Stimulated activated CD8-positive, alpha-beta memory T cell treated with anti-CD3 and anti-CD28 coated beads, Interleukin-15, amount 100 ng/mL, for 24 hours (primary cell): ENCODE measurements at places on chromosomes 4 and X.

- DNase-seq, result no peak
Observed at GRCh38 chr4:114659386-114660008, 60.9 kb downstream of the UGT8 start.

GRCh38 chrX:11349661-11350337 lies 56.6 kb downstream of the AMELX start:
- DNase-seq, result no peak

- no peak for DNase-seq
Observed at GRCh38 chr4:168099195-168099594, 6.9 kb downstream of the ANXA10 start.

- DNase-seq, result no peak
Observed at GRCh38 chr4:181083757-181084361, 1159.3 kb upstream of the TENM3 start.

DNA sequence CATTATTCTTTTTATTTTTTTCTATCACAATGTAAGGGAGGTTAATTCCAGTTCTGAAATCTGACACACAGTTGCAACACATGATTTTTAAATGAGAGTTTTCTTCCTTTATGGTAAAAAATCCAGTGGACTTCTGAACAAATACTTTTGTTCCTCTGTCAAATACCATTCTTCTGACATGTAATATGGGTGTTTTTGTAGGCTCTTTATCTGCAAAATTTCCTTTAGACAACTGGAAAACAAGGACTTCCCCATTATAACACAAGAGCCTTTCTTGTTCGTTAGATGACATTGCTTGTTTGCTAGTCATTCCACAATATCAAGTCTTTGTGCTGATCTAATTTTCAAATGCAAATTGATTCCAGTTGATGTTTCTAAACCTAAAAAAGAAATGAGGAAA lies 7.7 kb downstream of the FANCB start:
- DNase-seq, result no peak

DNA sequence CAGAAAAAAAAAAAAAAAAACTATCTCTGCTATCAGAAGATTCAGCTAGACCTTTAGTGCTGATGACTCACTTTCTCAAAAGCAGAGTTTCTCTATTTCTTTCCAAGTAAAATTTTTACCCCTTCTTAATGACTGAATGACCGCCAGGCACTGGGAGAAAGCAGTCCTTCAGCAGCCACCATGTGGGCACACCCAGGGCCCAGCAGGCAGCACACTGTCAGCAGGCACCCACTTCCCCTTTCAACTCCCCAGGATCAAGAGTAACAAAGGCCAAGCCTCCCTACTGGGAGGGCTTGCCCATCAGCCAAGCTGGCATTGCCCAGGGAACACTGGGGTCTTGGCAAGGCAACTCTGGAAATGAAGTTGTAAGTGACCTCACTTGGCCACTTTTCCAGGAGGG lies 201.9 kb upstream of the MAMLD1 start:
- DNase-seq, result no peak

DNA sequence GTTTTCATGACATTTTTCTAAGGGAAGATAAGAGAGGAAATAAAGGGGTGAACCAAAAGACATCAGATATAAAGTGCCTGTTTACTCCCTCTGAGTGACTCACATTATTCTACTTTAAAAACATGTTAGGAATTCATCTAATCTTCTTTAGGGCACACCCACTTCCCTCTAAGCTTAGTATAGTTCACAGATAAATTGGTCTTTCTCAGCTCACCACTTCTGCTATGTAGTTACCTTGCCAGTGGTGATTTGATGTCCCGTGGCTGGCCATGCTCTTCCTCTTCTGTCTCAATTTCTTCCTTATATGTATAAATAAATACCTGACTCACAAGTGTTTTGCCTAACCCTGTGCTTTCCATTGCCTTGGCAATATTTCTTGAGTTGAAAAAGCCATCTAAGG lies 96.8 kb downstream of the PDLIM5 start:
- DNase-seq, result no peak

GRCh38 chr4:182627996-182628395 lies 289.2 kb downstream of the DCTD start:
- DNase-seq, result no peak

DNA sequence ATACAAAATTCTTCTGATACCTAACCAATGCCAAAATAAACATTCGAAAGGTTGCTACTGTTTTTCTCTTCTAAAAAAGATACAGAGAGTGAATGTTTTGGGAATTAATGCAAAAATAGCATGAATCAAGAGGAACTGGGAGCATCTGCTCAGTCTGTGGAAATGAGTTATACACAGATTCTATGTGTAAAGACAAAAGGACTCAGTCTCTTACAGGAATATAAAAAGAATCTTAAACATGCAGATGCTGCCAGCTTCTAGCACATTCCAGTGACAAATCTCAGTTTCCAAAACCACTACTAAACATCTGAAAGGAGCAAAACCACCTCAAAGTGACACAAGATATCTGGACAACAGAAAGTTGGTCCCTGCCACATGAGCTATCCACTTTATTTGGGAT lies 55.0 kb downstream of the PAPSS1 start:
- no peak for DNase-seq

DNA sequence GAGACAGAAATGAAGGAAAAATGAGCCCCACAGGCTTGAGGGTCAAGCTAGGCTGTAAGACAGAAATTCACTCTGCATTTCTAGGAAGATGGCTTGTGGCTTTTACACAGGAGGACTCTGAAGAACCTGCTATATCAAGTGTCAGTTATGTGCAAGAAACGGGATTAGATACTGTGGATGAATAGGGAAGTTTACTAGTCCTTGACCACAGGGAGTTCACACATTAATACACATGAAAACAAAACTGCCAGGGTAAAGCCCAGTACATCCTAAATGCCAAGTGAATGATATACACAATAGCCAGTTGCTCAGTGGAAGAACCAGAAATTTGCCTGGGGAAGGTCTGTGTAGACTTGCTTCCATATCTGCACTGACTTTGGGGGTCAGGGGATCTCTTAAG lies 53.5 kb downstream of the TMEM131L start:
- no peak for DNase-seq

- no peak for DNase-seq
Observed at GRCh38 chrX:63918611-63919010, 133.6 kb upstream of the ARHGEF9 start.

GRCh38 chr4:121741751-121742150 lies 23.2 kb downstream of the SMIM43 start:
- no peak for DNase-seq

DNA sequence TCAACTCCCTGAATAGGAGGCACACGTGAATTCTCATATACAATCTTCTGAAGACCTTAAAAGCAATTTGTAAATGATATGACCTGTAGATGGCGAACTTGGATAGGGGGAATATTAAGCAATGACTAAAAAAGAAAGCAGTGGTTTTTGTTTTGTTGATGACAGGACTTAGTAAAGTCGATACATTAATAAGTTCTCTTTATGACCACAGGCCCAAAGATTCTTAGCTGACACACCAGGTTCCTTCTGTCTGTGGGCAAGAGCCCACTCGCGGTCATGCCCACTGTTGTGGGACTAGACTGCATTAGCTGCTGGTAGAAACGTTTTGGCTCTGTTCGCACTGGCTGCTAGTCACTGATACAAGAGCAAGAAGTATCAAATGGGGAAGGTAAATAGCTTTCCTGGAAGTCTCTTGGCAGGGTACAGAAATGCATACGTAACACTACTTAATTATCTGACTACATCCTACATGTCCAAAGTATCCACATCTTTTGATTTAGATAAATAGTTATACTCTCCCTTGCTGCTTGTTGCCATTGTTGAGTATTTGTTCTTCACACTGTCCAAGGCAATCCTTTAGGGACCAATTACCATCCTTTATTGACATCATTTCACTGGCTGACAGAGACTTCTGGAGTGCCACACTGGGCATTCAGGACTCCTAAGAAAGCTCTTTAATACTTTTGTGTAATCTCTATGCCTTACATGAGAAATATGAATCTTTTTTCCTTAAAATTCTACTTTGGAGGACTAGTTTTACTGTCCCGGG lies 31.0 kb downstream of the ALPK1 start:
- DNase-seq, result no peak

GRCh38 chr4:177283167-177283566 lies 26.5 kb upstream of the NEIL3 start:
- no peak for DNase-seq

DNA sequence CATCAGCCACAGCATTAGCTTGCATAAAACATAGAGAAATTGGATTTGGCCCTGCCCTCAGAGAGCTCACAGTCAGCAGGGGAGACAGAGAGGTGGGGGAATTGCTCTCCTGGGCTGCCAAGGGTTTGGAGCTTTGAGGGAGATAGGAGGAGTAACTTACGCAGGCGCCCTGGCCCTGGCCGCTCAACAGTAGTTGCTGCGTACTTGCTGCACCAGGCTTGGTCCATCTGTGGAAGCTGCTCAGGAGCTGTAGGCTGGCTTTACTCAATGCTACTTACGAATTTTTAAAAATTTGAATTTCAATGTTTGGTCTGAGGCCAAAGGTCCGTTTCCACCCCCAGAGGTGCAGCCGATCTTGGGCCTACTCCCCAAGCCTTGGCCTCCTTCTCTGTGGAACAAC lies 83.3 kb downstream of the CPZ start:
- DNase-seq, result no peak

DNA sequence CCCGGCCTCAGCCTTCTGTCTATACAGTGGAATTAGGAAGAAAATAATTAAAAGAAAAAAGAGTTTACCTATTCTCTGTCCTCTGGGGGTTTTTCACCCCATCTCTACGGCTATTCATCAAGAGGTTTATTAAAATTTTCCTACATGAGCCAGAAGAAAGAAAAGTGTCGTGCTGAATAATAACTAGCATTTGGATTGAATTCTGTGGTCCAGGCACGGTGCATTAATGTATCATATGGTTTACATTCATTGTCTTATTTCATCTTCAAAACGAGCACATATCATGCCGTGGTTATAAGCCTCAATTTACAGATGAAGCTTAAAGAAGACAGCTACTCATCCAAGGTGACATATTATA lies 5.4 kb upstream of the NAA15 start:
- no peak for DNase-seq

DNA sequence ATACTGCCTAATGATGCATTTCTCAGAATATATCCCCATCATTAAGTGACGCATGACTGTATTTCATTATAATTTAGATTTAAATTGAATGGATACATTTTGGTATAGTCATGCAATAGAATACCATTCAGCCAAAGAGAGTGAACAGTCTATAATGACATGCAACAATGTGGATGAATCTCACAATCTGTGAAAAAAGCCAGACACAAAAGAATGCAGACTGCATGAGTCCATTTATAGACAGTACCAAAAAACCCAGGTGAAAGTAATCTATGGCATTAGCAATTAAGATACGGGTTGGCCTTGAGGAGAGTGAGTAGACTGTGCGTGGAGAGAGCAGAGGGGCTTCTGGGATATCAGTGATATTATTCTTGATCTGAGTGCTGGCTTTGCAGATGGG lies 239.7 kb upstream of the PGRMC2 start:
- DNase-seq, result no peak

DNA sequence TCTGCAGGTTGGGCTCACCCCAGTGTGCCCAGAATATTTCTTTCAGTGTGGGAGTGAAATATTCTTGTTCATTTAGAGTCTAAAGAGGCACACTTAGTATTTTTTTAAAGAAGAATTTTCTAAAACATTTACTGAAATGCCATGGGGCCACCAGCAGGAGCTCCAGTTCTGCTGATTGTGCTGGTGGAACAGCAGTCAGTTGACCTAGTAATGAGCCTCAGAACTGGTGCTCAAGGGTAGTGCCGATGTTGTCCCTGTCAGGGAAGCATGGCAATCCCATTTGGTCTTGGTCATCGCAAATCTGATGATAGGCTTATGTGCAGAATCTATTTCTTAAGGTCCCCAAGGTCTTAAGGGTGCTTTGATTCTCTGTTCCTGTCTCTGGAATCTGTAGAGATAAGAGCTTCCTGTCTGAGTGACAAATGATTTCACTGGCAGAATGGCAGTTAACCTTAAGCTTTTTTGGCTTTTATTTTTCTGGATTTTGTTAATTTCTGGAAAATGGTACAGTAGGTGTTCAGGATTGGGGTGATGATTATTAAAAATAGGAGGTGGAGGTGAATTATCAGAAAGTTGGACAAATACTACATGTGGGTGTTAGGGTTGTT lies 31.3 kb downstream of the JADE1 start:
- DNase-seq, result no peak

GRCh38 chr4:81495345-81495744 lies 23.6 kb upstream of the RASGEF1B start:
- no peak for DNase-seq

GRCh38 chr4:27098034-27098433 lies 237.4 kb downstream of the STIM2 start:
- DNase-seq, result no peak

- no peak for DNase-seq
Observed at GRCh38 chrX:123217077-123217476, 33.0 kb downstream of the GRIA3 start.

- DNase-seq, result no peak
Observed at GRCh38 chrX:135528254-135528653, 7.8 kb downstream of the INTS6L start.

- DNase-seq, result no peak
Observed at GRCh38 chr4:42310358-42310757, 86.9 kb upstream of the SHISA3 start.

GRCh38 chr4:47270201-47270888 lies 193.2 kb downstream of the COMMD8 start:
- no peak for DNase-seq

DNA sequence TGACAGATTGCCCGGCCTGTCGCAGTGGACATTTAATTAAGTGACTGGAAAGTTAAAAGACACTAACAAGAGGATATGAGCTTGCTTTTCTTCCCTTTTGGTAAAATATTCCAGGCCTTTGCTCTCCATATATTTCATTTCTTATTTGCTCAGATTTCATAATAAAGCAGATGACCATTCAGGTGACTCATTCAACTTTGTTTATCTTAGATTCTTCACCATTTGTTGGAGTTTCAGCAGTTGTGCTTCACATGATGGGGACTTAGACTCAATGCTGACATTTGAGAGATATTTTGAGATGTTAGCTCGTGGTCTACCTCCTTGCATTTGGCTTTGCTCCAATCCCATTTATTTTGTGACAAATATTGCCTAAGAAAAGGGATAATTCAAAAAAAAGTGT lies 312.2 kb downstream of the ARHGAP24 start:
- DNase-seq, result no peak

DNA sequence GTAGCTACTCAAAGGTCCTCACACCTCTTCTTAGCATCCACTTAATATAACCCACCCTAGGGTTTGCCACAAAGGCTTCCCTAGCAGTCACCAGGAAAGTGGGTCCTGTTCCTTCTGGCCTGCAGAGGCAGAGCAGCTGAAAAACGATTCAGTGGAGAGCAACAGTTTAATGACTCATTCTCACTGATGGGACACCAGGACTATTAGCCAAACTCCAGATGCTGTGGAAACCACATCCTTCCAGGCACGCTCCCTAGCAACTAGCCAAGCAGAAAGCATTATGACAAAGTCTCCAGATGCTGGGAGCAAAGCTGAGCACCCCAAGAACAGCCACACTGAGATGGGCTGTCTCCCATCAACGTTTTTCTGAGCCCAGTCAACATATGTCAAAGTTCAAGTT lies 30.3 kb upstream of the UTP14A start:
- DNase-seq, result no peak

DNA sequence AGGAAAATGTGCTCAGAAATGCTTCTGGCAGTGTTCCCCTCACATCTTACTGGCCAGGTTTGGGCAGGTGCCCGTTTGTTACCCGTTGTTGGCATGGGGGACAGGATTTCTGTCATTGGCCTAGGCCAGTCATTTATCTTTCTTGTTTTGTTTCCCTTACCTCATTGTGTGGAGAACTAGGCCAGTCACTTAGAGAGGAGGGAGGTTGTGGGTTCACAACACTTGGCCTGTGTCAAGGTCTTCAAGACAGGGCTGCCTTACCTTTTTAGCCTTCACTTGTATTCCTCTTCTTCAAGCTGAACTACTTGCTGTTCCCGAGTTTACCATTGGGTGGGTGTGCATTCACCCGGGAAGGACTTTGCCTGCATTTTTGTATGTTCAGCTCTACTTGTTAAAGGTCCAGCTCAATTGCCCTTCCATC lies 17.7 kb downstream of the SNX25 start:
- no peak for DNase-seq
